ENCODE measurements at places on chromosomes 3 and 15.

DNA sequence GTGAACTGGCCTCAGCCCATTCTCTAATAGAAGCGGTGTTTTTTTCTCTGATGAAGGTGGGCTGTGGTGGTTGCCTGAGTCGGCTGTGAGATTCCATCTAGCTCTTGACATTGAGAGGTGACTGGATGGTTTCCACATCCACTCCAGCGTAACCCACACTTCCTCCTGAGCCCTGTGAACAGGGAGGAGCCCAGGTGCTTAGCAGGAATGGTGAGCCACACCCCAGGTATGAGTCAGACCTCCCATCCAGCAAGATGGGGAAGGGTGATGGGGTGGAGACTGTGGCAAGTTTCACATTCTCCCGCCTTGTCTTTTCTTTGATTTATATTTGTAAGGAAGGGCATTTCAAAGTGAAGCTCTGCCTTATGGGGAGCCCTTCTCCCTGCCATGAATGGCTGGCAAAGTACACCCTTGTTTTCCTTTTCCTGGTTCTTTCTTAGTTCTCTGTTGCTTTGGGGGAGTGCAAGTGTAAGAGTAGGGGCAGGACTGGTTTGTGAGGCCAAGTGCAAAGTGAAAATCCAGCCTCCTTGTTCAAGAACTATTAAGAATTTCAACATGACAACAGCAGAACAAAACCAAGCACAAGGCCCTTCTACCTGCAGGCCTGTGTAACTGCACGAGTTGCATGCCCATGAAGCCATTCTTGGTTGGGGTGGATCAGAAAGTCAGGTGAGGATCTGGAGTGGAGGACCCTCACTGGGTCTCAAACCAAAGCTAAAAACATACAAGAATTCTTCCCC is 4.6 kb upstream of the TPRG1 start:
- no peak for DNase-seq

- no peak for DNase-seq
Observed at GRCh38 chr3:108051005-108051404, 39.8 kb downstream of the CD47 start.

- no peak for DNase-seq
Observed at GRCh38 chr15:40785164-40785563, 15.4 kb downstream of the C15orf62 start.

DNA sequence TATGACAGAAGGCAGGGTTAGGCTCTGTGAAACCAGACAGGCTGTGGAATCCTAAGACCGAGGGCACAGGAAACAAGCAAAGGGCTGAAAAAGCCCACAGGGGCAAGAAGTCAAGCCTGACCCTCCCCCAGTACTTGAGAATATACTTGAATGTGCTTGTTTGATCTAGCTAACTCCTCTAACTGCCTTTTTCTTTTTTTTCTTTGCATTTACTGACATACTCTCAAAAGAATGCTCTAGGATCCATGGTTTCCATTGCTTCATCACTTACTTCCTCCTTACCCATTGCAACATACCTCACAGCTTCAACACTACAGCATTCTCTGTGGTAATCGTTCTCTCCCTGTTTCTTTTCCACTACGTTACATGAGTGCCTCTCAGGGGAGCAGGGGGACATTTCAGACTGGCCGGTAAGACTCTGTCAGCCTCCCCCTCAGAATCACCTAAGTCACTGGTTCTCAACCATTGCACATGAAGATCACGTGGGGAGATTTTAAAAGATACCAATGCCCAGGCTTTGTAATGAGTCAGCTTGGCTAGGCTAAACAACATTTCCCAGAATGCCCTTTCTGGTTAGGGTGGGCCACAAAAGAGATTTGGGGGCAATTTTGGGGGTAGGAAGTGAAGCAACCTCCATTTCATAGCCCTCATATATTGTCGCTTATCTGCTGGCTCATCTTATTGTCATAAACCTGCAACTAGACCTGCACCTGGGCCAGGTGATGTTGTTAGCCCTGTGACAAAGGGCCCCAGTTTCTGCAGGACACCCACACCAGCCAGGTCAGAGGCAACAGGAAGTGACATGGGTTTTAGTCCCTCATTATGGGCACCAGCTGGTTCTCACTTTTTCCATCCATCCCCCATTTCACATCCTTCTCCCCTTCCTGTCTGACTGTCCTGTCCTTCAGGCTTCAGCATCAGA is 24.6 kb upstream of the RSL24D1 start:
- no peak for DNase-seq

- DNase-seq: no peak
Observed at GRCh38 chr3:191329654-191330529, at the start of gene UTS2B. Gene UTS2B (minus strand): TSS chr3:191330526. CDS start chr3:191282189, 48,337 bp downstream.

DNA sequence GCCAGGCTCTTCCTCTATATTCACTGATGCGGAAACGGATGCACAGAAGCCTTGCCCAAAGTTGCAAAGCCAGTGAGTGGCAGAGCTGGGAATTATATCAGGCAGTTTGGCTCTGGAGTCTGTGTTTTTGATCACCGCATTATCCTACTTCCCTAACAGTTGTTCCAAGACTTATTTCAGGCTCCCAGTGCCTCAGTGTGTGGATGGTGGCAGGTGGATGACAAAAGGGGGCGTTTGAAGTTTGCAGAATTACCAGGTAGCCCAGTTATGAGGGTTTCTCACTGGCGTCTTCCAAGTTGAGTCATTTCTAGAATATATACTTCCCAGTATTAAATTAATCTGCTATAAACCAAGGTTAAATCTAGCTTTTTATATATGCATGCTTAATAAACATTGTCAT is 81.0 kb downstream of the USP13 start:
- no peak for DNase-seq
